Activated CD4-positive, alpha-beta T cell treated with anti-CD3 and anti-CD28 coated beads, Interleukin-2, amount 50 U/mL, for 24 hours (primary cell): ENCODE measurements at places on chromosomes 5 and 9.

- DNase-seq, result no peak
These were observed 43.4 kb upstream of the TNFAIP8 start for GRCh38 chr5:119312403-119312802.

GRCh38 chr9:77523891-77524290 lies 124.2 kb downstream of the GNA14 start:
- DNase-seq, result no peak

- DNase-seq, result no peak
These were observed 388.0 kb upstream of the ZNF608 start for GRCh38 chr5:125134216-125135081.

DNA sequence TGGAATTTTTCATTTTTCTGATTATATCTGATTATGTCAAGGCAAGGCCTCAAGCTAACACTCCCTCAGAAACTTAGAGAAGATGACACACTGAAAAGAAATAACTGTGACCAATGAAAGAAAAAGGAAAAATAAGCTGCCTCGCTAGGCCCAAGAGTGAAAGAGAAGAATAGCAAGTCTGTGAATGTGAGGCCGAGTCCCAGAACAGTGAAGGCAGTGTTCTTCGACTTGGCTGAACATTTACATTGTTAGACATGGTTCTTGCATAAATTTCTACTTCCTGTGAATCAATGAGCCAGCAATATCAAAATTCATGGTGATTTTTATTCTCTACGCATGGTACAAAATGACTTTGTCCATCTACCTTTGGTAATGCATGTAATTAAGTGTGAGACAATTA lies at the start of gene ATP10B:
ATP10B (minus strand) TSS at position 163 of the 400 bp plus-strand sequence. CDS start 164,137 bp downstream, outside the sequence.
- no peak for DNase-seq

DNA sequence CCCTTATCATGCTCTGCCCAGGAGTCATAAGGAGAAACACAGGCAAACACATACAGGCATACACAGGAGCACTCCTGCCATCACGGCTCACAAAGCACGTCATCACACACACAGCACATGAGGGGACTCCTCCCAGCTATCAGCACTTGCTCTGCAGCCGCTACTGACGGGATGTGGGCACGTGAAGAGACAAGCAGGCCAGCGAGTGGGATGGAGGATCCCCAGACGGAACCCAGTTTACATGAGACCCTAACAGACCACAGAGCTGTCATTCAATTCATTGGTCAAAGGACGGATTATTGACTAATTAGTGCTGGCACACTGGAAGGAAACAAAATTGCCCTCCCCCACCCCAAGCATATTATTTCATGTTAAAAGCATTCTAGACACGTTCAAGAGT lies 53.6 kb downstream of the SEMA4D start:
- no peak for DNase-seq

- DNase-seq, result no peak
These were observed 335.4 kb downstream of the NTRK2 start for GRCh38 chr9:85004818-85005413.

GRCh38 chr5:23727271-23727670 lies 219.9 kb downstream of the PRDM9 start:
- DNase-seq, result no peak

- peak; percentile 22 for DNase-seq
These were observed 118.8 kb downstream of the WNK2 start for GRCh38 chr9:93302586-93303257.

GRCh38 chr5:85651731-85652130 lies 966.0 kb upstream of the COX7C start:
- no peak for DNase-seq

DNA sequence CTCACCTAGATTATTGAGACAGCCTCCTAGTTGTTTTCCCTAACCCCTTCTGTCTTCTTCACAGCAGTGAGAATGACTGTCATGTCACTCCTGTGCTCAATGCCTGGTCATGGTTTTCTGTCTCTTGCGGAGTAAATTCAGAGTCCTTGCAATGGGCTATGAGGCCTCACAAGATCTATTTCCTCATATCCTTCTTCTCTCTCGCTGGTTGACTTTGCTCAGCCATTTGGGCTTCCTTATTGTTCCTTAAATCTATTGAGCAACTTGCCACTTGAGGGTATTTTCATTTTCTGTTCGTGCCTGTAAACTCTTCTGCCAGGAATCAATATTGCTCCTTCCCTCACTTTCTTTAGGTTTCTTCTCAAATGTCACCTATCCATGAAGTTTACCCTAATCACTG lies 9.0 kb downstream of the PPP3R2 start:
- DNase-seq, result no peak

- DNase-seq, result no peak
These were observed 331.0 kb downstream of the GLIS3 start for GRCh38 chr9:3968891-3969290.

DNA sequence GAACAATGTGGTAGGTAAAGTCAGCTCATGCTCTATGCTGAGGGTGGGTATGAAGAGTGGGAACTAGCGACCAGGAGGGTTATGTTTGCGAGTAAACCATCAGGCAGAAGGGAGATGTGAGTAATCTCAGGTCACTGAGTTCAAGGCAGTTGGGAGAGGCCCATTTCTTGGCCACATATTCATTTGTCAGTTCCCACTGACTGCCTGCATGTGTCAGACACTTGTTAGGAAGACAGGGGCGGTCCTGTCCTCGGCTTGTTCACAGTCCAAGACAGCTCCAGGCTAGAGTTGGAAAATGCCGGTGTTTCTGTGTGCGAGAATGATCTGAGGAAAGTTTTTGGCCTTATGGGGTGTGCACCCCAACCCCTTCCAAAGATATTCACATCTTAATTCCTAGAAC lies 48.6 kb upstream of the GDNF start:
- no peak for DNase-seq

DNA sequence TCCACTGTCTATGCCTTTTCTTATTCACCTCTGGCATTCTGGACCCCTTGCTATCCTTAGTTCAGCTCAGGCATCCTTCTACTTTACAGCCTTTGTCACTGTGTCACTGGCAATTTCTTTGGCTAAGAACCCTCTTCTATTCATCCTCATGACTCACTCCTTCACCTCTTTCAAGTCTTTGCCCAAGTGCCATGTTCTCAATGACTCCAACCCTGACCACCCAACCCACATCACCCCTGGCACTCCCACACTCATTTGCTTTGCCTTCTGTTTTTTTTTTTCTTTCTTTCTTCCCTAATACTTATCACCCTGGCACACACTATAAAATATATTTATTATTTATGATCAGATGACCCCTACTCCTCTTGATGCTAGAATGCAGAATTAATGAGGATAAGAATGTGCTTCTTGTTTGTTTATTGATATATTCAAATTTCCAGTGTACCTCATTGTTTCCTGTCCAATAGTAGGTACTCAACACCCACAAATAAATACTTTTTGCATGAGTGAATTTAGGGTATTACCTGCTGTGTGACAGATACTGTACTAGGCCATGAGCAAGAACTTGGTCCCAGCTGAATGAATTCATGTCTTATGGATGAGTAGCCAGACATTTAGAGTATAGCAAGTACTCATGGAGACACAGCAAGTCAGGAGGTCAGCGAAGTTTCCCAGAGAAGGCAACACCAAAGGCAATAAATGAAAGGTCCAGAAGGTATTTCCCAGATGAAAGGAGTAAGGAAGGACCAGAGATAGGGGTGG lies 236.1 kb downstream of the PAPPA start:
- no peak for DNase-seq

DNA sequence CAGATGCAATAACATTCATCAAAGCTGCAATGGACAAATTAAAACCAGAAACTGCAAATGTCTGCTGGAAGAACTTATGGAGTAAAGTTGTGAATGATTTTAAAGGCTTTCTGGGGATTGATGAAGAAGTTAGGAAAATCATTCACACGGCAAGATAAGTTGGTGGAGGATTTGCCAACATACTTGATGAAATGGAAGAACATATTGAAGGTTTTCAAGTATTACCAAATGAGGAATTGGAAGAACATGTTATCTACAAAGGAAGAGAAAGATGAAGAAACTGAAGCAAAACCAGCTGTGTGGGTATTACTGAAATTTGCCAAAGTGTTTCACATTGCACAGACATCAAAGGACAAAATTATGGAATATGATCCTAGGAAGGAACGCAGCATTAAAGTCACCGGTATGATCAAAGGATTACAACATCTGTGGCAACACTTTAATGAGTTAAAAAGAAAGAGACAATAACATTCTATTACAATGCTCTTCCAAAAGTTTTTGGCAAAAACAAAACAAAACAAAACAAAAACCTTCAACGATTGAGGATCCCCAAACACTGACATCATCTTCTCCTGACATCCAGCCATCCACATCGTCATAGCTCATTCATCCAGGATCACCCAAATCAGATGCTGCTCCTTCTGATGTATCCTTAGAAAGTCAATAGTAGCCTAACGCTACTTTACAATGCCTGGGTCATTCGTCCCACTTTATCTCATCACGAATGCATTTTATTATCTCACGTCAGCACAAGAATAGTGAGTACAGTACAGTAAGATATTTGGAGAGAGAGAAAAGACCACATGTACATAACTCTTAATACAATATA lies 61.3 kb upstream of the SMC5 start:
- no peak for DNase-seq

DNA sequence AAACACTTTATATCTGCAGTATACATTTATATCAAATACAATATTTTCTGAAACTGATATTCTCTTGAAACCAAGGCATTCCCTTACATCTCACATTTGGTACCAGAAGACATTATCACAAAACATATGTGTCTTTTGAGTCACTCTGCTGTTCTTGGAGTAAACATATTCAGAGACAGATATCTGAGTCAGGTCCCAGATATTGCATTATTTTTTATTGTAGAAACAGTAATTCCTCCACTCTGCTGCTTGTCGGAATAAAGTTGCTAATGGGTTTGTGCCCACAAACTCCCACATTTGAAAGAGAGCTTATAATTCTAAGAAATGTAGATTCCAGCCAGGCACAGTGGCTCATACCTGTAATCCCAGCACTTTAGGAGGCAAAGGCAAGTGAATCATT lies 261.1 kb upstream of the DAPK1 start:
- DNase-seq, result no peak

- no peak for DNase-seq
These were observed 234.1 kb upstream of the DAB2 start for GRCh38 chr5:39658866-39659265.

GRCh38 chr9:130698514-130698913 lies 4.9 kb downstream of the EXOSC2 start:
- DNase-seq, result no peak

DNA sequence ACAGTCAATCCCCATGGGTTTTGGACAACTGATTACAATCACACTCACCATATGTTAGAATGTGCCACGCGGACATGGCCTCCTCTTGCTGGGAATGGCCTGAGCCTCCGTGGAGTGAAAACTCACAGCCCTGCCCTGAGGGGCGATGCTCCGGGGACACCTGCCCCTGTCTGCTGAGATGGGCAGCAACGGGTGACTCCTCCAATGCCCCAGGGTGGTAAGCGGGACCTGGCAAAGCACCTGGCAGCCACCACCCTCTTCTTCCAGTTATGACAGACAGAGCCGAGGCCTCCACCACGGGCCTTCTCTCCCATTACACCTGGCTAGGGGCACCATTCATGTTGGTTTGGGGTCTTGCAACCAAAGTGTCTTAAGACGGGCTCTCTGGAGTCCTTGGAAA lies 94.9 kb upstream of the COL5A1 start:
- no peak for DNase-seq

DNA sequence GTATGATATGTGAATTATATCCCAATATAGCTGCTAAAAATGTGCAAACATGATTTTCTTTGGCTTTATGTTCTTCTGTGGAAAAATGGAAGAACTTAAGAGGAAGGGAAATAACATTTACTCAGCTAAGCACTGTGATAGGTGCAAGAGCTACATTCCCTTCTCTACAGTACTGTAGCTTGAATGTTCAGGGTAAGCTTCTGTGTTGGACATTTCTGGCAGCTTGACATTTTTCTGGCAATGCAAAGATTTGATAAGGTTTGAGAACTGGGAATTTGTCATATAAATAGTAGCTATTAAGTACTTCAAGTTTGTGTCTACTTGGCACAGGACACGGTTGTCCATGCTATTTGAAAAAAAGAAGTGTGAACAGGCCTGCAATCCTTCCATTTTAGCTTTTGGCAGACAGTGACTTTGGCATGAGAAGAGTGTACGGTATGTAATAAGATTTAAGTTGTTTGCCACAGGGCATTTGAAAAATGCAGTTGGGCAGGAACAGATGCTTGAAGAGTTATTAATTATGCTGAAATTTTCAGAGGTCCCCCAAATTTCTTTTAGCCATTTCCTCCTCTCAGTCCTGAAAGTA lies 77.6 kb downstream of the KIF4B start:
- no peak for DNase-seq

DNA sequence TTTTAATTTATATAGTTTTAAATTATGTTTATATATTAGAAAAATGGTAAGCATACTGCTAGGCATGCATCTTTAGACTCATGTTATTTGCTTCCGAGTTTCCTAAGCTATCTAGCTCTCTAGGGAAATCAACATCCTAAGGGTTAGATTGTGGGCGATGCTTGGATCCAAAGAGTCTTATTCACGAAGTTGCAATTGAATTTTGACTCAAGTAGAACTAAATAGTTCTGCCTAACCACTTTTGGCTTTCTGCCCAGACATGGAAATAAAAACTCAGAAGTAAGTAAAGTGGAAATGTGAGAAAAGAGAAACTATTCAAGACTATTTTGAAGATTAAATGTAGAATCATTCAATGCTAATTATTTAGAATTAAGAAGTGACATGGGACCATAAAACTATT lies 440.4 kb downstream of the CDH18 start:
- DNase-seq, result no peak

- no peak for DNase-seq
These were observed 25.8 kb downstream of the DBH start for GRCh38 chr9:133661846-133662540.

- no peak for DNase-seq
These were observed 212.6 kb downstream of the MCTP1 start for GRCh38 chr5:95072281-95072680.

DNA sequence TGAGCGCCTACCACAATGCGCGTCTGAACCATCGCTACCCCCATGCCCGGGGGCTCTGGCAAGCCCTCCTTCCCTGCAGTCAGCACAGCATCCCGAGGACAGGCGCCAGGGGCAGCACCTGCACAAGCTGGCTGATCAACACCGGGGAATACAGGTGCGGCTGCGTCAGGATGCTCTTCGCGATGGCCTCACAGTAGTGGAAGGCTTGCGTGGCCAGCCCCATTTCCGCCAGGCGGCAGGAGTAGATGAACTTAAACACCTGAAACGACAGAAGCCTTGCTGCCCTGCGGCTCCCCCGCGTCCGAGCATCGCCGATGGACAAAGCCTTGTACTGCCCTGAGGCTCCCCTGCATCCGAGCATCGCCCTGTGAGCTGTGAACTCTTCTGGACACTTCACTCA lies 17.7 kb upstream of the INPP5E start:
- DNase-seq, result no peak

GRCh38 chr9:4596165-4596922 lies 65.8 kb upstream of the PLPP6 start:
- DNase-seq, result no peak

GRCh38 chr5:168269937-168270330 lies 21.5 kb upstream of the WWC1 start:
- no peak for DNase-seq

GRCh38 chr5:66992547-66992946 lies 204.1 kb downstream of the CD180 start:
- DNase-seq, result no peak
